A549 treated with GW870086 at 1 μM for 4 hours (cell line): ENCODE measurements at places on chromosomes 3 and 15. TPM values are rescaled to one million over a fixed set of nuclear protein-coding genes. Genes with fewer than 3 reads are reported as not detected.

The POC1A gene
- total RNA-seq = 15.4 to 19.3 TPM (median 17.3 TPM) in 5 replicates

The GRK7 gene
- not detected in 5 replicates for total RNA-seq

The SLC24A5 gene
- not detected in 5 replicates for total RNA-seq

The INKA1 gene
- 1.1 to 2.3 TPM (median 1.9 TPM) in 5 replicates for total RNA-seq

The NANOGP8 gene
- total RNA-seq = not detected in 5 replicates

The C15orf39 gene
- total RNA-seq = 24.2 to 31.7 TPM (median 31.1 TPM) in 5 replicates

The GORASP1 gene
- 30.6 to 39.3 TPM (median 36.6 TPM) in 5 replicates for total RNA-seq

The MAGI1 gene
- 2.7 to 4.6 TPM (median 3.8 TPM) in 5 replicates for total RNA-seq

The ZDHHC19 gene
- total RNA-seq = 0.52 TPM in 1 of 5 replicates, not detected in the others

The ADGRG7 gene
- not detected in 5 replicates for total RNA-seq

The ACTC1 gene
- total RNA-seq = 0.10 to 0.27 TPM (median 0.16 TPM) in 4 of 5 replicates, not detected in the other

The TTLL13 gene
- 0.17 to 0.51 TPM (median 0.24 TPM) in 4 of 5 replicates, not detected in the other for total RNA-seq

The PRTG gene
- total RNA-seq = 8.4 to 11.6 TPM (median 10.3 TPM) in 5 replicates

The PLCH1 gene
- 0.90 to 1.1 TPM (median 0.97 TPM) in 5 replicates for total RNA-seq

The RNU6-1 gene
- not detected in 5 replicates for total RNA-seq

The CMTM8 gene
- total RNA-seq = 8.5 to 14.8 TPM (median 13.0 TPM) in 5 replicates

The MAP1A gene
- total RNA-seq = 0.59 to 0.85 TPM (median 0.71 TPM) in 5 replicates

The TRPM7 gene
- total RNA-seq = 20.6 to 24.4 TPM (median 24.0 TPM) in 5 replicates

The RYR3 gene
- total RNA-seq = 0.01 to 0.23 TPM (median 0.03 TPM) in 4 of 5 replicates, not detected in the other

The GJD2 gene
- total RNA-seq = not detected in 5 replicates

The CPNE9 gene
- total RNA-seq = 0.08 to 0.37 TPM (median 0.15 TPM) in 5 replicates

The TM4SF1 gene
- 890 to 1,500 TPM (median 1,132 TPM) in 5 replicates for total RNA-seq

The CHRM5 gene
- 0.06 TPM in 1 of 5 replicates, not detected in the others for total RNA-seq

The ALPK3 gene
- 0.03 to 0.48 TPM (median 0.32 TPM) in 5 replicates for total RNA-seq

The PLSCR2 gene
- total RNA-seq = not detected in 5 replicates

The PLA2G4E gene
- not detected in 5 replicates for total RNA-seq

The NCKIPSD gene
- 7.4 to 9.7 TPM (median 8.5 TPM) in 5 replicates for total RNA-seq

The SLC4A7 gene
- total RNA-seq = 6.3 to 16.1 TPM (median 14.3 TPM) in 5 replicates

The MED12L gene
- 0.33 to 0.69 TPM (median 0.65 TPM) in 5 replicates for total RNA-seq

The PEX5L gene
- total RNA-seq = not detected in 5 replicates

The JMJD7 gene
- 2.3 to 4.4 TPM (median 2.8 TPM) in 5 replicates for total RNA-seq

The MEIS2 gene
- total RNA-seq = 8.4 to 10.1 TPM (median 8.6 TPM) in 5 replicates

The CEMIP gene
- 1.3 to 1.7 TPM (median 1.4 TPM) in 5 replicates for total RNA-seq

The RHOV gene
- total RNA-seq = 5.5 to 7.3 TPM (median 7.1 TPM) in 5 replicates

The LDHAL6B gene
- total RNA-seq = not detected in 5 replicates
